ENCODE measurements at places on chromosomes 1 and 21. TPM values are rescaled to one million over a fixed set of nuclear protein-coding genes. Genes with fewer than 3 reads are reported as not detected.

Gene GBP6
- not detected for total RNA-seq

Gene LRIF1
- total RNA-seq = 9.5 TPM

GRCh38 chr1:30305061-30305460, 418.3 kb downstream of the MATN1 start:
- DNase-seq = peak; percentile 8

DNA sequence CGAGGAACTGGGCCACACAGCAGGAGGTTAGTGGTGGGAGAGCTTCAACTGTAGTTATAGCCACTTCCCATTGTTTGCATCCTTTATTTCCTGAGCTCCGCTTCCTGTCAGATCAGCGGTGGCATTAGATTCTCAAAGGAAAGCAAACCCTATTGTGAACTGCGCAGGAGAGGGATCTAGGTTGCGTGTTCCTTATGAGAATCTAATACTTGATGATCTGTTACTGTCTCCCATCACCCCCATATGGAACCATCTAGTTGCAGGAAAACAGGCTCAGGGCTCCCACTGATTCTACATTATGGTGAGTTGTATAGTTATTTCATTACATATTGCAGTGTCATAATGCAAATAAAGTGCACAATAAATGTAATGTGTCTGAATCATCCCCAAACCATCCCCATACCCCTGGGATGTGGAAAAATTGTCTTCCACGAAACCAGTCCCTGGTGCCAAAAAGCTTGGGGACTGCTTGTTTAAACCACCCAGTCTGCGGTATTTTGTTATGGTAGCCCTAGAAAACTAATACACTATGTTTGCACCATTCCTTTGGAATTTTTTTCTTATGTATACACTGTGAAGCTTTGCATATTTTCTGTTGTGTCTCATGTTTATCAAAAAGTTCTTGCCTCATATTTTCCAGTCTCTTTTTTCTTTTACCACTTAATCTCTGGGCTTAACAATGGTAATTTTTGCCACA, 136.6 kb upstream of the IVNS1ABP start:
- DNase-seq = no peak

- DNase-seq = no peak
Observed at GRCh38 chr1:70355920-70356319, 1.4 kb upstream of the ANKRD13C start.

Data from chondrocyte (in vitro differentiated cells).